CD8-positive, alpha-beta memory T cell (primary cell): ENCODE measurements at places on chromosomes 12 and 14.

DNA sequence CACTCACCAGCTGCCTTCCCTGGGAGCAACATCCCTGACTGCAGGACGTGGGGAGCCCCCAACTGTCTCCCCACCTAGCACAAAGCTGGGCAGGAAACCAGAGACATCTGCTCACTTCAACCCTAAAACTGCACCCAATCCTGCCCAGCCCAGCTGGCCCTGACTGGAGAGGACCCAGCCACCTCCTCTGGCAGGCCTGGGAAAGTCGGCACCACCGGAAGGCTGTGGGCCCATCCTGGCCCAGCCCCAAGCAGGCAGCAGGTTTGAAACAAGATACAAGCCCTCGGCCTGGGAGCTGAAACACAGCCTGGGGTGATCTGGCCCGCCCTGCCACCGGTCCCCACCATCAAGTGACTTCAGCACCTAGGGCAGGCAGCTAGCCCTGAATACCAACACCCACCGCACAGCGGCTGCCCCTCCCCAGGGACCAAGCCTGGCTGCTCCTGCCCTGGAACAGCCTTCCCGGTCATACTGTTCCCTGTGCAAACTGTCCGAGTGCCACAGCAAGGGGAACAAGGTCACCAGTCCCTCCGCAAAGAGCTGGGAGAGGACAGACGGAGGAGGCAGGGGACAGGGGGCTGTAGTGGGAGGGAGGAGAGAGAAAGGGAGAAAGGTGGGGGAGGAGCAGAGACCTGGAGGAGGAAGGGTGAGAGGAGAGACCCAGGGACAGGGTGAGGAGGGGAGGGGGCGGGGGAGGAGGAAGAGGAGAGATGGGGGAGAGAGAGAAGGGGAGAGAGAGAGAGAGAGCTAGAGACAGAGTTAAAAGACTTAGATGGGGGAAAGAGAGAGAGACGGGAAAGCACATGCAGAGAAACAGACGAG is 115.7 kb downstream of the RFLNA start:
- no peak overlapping the region for H3K27ac ChIP-seq
- H3K4me3 ChIP-seq = no peak overlapping the region
- no peaks in the 10 kb centered on the region for H3K27me3 ChIP-seq
- H3K36me3 ChIP-seq = no peaks in the 10 kb centered on the region
- no peaks in the 10 kb centered on the region for H3K4me1 ChIP-seq

DNA sequence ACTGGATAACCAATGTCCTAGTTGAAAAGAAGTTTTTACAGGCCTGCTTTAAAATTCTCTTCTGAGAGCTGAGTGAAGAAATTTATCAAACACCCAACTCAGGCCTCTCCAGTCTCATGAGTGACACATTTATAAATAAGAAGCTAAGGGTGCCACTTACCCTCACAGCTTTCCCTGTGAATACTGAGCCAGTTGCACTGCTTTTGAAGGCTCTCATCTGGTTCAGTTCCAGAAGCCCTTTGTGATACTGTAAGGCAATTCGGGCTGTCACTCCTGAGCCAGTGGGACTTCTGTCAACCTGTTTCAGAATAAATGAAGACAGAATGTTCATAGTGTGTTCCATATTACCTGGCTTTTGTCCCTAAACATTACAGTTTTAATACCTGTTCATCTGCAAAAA is 8.5 kb downstream of the L3HYPDH start:
- H3K4me1 ChIP-seq = peaks cover 4% of the 10 kb centered on the region
- H3K36me3 ChIP-seq = peaks cover 6% of the 10 kb centered on the region
- no peak overlapping the region for H3K27ac ChIP-seq
- no peak for DNase-seq

DNA sequence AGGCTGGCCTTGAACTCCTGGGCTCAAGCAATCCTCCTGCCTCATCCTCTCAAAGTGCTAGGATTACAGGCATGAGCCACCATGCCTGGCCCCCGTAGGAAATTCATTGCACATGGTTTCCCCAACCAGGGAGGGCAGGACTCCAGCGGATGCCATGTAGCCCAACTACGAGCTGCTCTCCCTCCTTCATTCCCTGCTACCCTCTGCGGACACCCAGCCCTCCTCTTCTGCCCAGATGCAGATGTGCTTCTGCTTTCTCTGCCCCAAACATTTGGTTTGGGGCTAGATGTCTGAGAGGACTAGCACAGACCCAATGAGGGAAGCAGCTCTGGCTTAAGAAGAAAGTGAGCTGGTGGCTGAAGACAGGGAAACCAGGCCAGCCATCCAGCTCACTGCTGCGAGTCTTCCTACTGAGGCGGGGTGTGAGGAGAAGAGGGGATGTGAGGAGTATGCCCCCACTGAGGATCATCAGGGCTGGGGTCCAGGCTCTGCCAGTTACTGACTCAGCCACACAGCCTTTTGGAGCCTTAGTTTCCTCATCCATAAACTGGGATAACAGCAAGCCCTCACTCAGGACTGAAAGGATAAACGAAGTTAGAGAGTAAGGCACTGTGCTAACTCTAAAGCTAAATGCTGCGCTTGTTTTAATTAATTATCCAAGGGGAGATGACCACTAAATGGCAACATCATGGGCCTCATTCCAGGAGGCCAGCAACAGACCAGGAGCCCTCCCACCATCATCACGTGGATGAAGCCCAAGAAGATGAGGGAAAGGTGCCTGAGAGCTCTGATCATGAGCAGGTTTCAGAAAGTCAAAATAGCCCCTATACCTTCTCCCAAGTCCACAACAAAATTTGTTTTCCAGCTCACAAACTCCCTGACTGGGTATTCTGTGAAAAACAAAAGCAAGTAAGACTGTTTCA is 10.9 kb downstream of the CTDSP2 start:
- H3K27me3 ChIP-seq = no peaks in the 10 kb centered on the region
- DNase-seq = no peak
- no peak overlapping the region for H3K27ac ChIP-seq
- H3K36me3 ChIP-seq = no peaks in the 10 kb centered on the region
- peak overlapping the region; percentile 42 for H3K4me3 ChIP-seq

- H3K36me3 ChIP-seq = no peaks in the 10 kb centered on the region
- H3K27me3 ChIP-seq = no peaks in the 10 kb centered on the region
- no peak overlapping the region for H3K4me3 ChIP-seq
- DNase-seq = no peak
- H3K4me1 ChIP-seq = peaks cover 16% of the 10 kb centered on the region
Observed at GRCh38 chr12:92466391-92467305, 236.1 kb upstream of the PLEKHG7 start.

DNA sequence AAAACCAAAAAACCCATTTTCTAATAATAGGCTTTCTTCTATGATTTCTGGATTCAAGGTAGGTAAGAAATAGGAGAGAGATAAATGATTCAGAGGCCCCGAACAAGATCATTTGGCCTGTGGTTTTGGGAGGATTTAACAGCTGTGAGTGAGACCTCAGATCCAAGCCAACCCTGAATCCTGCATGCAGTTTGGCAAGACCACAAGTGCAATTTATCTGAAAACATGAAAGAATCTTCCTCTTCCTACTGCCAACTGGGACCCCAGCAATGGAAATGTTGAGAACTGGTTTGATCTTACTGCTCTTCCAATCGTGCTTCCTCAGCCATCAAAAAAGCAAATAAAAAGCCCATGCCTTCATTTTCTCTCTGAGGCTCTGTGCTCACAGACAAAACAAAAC is 519.7 kb upstream of the TBX3 start:
- H3K27ac ChIP-seq = no peak overlapping the region
- no peaks in the 10 kb centered on the region for H3K4me1 ChIP-seq

DNA sequence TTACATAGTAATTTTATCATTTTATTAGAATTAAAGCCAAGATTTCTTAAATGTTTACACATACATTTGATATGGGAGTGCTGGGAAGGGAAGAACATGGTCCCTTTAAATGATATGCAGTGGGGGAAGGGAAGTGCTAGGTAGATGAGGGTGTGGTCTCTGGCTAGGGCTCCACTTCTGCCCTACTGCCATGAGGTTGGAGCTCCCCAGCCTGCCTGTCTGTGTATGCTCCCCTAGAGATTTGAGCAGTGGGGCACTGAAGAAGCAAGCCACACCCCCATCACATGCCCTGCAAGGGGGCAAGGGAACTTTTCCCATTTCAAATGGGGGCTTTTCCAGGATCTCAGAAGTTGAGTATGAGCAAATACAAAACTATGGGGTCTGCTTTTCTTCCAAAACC is 25.5 kb downstream of the CLECL1 start:
- H3K4me1 ChIP-seq = peaks cover 49% of the 10 kb centered on the region
- H3K4me3 ChIP-seq = peak overlapping the region; percentile 18
- H3K27ac ChIP-seq = no peak overlapping the region
- H3K36me3 ChIP-seq = no peaks in the 10 kb centered on the region
- no peaks in the 10 kb centered on the region for H3K27me3 ChIP-seq
- DNase-seq = no peak

DNA sequence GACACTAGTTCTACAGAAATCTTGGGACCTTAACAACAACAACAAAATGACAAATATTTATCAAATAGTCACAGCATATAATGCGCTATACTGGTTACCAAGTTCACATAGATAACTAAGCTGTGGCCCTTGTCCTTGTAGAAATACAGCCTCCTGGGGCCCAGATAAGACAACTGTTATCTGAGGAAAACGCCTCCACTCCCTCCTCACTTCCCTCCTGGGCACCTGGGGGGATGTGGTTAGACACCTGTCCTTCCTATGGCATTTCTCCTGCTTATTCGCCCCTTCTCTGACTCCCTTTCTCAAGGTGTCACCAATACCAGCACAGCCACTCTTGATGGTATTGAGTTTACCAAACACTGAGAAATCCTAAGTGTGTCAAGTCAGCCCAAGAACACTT is 419.4 kb downstream of the RAD51B start:
- H3K27ac ChIP-seq = no peak overlapping the region
- DNase-seq = no peak
- H3K27me3 ChIP-seq = no peaks in the 10 kb centered on the region
- no peak overlapping the region for H3K4me3 ChIP-seq
- H3K36me3 ChIP-seq = no peaks in the 10 kb centered on the region

GRCh38 chr12:9256341-9256740 is 48.1 kb upstream of the PZP start:
- peaks cover 2% of the 10 kb centered on the region for H3K36me3 ChIP-seq
- H3K4me3 ChIP-seq = no peak overlapping the region
- H3K4me1 ChIP-seq = no peaks in the 10 kb centered on the region

DNA sequence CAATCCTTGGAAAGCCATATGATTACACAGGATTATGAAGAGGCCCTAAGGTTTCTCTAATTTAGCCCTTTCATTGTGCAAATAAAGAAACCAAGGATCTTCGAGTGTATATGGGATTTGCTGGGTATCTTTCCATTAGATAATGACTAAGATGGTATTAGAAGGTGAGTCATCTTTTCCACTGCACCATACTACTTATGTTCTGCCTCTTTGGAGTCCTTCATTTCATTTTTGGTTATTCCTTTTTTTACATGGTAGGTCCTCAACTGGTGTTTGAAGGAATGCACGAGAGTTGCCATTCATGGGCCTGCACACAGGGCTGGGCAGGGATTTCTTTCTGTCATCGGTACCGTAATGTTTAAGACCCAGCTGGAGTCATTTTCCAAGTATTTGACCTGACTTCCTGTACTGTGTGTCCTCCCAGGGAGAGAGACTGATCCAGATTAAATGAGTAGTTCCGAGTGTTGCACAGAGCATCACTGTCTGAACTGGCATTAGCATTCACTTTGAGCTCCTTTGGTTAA is 85.7 kb downstream of the BORCS5 start:
- no peaks in the 10 kb centered on the region for H3K36me3 ChIP-seq
- H3K27ac ChIP-seq = peak overlapping the region; percentile 83
- H3K4me3 ChIP-seq = no peak overlapping the region
- H3K27me3 ChIP-seq = no peaks in the 10 kb centered on the region

DNA sequence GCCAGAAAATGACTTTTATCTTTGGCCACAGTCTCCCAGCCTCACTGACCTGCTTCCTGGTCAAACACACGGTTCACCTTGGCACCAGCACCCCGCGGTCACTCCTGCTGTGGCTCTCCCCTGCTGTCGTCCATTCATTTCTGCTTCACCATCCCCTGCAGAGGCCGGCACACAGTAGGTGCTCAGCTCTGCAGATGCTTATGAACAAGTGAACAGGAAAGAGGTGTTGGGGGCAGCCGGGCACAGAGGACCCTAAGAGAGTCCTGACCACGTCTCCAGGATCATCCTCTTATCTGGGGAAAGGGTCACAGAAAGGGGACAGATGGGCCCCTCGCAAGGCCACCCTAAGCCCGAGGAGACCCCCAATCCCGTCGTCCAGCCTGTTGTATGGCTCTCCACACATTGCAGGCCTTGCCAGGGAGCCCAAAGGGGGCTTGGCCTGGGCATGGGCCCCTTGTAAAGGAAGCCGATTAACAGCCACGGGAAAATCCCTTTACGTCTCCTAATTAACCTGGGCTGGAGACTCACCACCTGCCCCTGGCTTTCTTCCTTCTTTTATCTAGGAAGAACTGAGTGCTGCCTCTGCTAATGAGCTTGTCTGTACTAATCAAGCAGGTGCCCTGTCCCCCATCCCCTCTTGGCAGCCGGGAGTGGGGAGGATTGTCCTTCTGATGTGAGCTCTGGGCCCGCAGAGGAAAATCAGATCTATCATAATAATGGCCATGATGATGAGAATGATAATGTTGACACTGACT is 119.2 kb downstream of the AACS start:
- no peak overlapping the region for H3K4me3 ChIP-seq
- H3K36me3 ChIP-seq = no peaks in the 10 kb centered on the region
- no peak for DNase-seq
- H3K27ac ChIP-seq = no peak overlapping the region

GRCh38 chr14:54335569-54336155 is 61.1 kb upstream of the CDKN3 start:
- H3K4me1 ChIP-seq = no peaks in the 10 kb centered on the region
- H3K4me3 ChIP-seq = no peak overlapping the region
- no peaks in the 10 kb centered on the region for H3K36me3 ChIP-seq
- no peak for DNase-seq
- H3K27me3 ChIP-seq = no peaks in the 10 kb centered on the region

GRCh38 chr12:43396671-43397070 is 155.3 kb downstream of the ADAMTS20 start:
- H3K27me3 ChIP-seq = no peaks in the 10 kb centered on the region
- H3K36me3 ChIP-seq = no peaks in the 10 kb centered on the region
- H3K4me3 ChIP-seq = no peak overlapping the region
- no peak overlapping the region for H3K27ac ChIP-seq
- H3K4me1 ChIP-seq = no peaks in the 10 kb centered on the region
- no peak for DNase-seq

DNA sequence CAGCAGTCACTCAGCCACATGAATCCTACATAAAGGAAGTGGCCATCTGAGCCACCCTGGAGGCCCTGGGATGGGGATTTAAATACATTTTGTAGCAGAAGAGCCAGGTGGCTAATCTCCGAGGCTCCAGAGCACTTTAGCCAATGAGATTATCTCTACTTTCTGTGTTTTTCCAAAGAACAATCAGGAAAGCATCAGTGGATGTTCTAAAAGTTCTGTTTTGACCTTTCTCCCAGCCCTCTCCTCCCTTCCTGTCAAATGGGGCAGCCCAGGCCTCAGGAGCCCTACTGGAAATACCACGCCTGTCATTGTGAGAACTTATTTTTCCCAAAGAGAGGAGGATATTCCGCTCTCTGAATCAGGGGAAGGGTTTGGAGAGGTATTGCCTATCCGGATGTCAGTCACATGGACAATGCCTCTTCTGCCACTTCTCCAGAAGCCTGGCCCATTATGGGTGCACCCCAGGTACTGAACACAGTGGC is 336.8 kb upstream of the FKBP4 start:
- no peak overlapping the region for H3K27ac ChIP-seq
- no peaks in the 10 kb centered on the region for H3K4me1 ChIP-seq
- no peak for DNase-seq
- no peaks in the 10 kb centered on the region for H3K27me3 ChIP-seq
- H3K36me3 ChIP-seq = no peaks in the 10 kb centered on the region
